ENCODE measurements at places on chromosomes 11 and 22. TPM values are rescaled to one million over a fixed set of nuclear protein-coding genes. Genes with fewer than 3 reads are reported as not detected.

Gene DDTL
- total RNA-seq: 3.5 TPM

Gene C11orf98
- total RNA-seq: 19.0 TPM

Gene TPBGL
- 0.11 TPM for total RNA-seq

Gene C22orf15
- total RNA-seq: 12.0 TPM

Gene OR6T1
- total RNA-seq: not detected

Gene ARHGAP8
- 12.1 TPM for total RNA-seq

Gene APLNR
- total RNA-seq: 8.6 TPM

Gene RTN4R
- 7.8 TPM for total RNA-seq

Gene HEPN1
- not detected for total RNA-seq

Gene CABP7
- 0.06 TPM for total RNA-seq

Gene MFRP
- not detected for total RNA-seq

All from lung (tissue), 17 donors.